DMS53 (cell line): ENCODE measurements at places on chromosomes 3 and 15.
A peak's percentile ranks its signal among the peaks of the same experiment; 100 is the strongest.

DNA sequence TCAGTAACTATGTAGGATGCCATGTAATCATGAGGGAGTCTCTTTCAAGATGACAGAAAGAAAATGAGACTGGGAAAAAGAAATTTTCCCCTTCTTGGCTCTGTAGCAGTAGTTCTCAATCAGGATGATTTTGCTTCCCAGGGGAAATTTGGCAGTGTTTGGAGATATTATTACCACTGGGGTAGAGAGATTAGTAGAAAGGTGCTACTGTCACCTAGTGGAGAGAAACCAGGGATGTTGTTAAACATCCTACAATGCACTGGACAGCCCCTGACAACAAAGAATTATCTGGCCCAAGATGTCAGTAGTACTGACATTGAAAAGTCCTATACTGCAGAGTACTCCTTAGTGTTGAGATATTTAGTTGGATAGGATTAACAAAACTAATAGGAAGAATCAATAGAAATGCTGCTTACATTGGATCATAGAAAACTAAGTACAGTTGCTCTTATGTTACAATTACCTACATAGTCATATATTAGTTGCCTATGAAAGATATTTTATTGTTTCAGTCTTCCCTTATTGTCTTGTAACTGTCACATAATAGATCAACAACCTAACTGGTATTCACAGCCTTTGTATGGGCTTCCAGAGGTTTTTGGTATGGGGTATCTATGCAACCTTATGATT lies 433.3 kb downstream of the RAP2B start:
- peak; percentile 62 for DNase-seq

- no peak for DNase-seq
Observed at GRCh38 chr15:40388941-40389823, 6.7 kb downstream of the KNSTRN start.

DNA sequence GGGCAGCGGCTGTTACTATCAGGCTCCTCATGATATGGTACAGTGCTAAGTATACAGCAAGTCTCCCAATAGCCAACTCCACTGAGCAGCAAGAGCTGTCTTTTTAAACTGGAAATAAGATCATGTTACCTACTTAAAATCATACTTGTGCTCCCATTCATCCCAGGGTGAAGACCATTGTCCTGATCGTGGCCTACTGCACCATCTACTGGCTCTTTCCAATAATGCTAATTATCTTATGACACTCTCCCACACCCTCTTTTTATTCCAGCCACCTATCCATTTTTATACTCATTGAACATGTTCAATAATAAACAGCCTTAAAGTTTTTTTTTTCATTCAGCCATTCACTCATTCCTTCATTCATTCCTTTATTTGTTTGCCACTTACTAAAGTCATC lies 117.7 kb downstream of the GBE1 start:
- peak; percentile 47 for DNase-seq

DNA sequence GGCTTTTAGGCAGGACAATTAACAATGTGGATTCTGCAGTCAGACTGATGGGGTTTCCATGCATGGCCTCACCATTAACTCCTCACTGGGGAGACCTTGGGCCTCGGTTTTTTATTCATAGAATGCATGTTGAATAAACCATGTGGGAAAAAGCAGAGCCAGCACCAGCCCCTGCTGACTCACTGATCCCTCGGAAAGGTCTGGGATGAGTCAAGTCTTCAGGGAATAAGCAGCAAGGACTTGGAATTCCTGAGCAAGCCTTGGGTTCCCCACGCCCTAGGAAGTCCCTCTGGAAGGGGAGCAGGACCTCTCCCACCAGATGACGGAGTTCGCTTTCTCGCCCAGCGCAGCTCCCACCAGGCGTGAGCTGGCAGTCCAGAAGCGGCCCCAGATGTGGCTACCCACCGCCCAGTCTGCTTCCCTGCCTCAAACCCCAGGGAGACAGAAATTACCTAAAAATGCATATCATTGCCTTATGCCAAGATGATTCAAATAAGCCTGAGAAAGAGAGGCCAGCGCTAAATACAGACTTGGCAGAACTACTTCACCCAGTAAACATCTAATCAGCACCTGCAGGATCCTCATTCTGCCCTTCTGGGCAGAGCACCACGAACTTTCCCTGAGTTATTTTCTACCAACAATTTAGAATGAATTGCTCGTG lies 45.4 kb downstream of the BTD start:
- no peak for DNase-seq

- DNase-seq = no peak
Observed at GRCh38 chr3:170360466-170360865, 3.0 kb downstream of the SKIL start.

DNA sequence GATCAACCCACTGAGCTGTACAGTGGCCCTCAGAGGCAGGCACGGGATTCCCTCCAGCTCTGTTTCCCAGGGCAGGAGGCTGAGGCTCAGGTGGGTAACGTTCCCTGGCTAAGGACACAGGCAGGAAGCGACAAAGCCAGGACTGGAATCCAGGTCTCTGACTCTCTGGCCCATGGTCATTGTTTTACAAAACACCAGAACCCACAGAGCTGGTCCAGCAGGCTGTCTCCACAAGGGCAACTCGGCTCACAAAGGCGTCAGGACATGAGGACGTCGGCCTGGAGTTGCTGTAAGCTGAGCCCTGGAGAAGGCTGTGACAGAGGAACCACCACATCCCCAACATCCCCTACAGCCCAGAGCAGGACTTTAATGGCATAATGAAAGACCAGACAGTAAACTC lies 30.7 kb downstream of the NUP210 start:
- no peak for DNase-seq

DNA sequence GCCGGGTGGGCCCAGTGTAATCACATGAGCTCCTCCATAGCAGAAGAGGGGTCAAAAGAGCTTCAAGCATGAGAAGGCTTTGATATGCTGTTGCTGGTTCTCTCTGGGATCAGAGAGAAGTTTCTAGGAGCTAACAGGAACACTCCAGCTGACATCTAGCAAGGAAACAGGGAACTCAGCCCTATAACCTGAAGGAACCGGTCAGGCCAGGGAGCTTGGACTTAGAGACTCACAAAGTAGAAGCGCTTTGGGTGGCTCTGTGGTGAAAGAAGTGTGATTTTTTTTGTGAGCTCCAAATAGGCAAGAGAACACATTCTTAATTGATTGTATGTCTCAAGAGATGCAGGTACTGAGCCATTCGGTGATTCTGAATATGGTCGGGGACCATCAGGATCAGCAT lies 26.2 kb upstream of the EPHB1 start:
- peak; percentile 5 for DNase-seq

DNA sequence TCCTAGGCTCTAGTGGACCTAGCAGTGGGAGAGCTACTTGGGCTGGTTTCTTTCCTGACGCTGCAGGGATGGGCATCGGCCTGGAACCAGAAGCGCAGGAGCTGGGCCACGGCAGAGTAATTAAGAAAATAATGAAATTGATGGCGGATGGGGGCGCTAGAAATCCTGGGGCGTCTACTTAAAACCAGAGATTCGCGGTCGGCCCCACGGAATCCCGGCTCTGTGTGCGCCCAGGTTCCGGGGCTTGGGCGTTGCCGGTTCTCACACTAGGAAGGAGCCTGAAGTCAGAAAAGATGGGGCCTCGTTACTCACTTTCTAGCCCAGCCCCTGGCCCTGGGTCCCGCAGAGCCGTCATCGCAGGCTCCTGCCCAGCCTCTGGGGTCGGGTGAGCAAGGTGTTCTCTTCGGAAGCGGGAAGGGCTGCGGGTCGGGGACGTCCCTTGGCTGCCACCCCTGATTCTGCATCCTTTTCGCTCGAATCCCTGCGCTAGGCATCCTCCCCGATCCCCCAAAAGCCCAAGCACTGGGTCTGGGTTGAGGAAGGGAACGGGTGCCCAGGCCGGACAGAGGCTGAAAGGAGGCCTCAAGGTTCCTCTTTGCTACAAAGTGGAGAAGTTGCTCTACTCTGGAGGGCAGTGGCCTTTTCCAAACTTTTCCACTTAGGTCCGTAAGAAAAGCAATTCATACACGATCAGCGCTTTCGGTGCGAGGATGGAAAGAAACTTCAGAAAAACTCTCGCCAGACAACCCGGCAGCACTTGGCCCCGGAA lies 6.1 kb downstream of the SOX14 start:
- no peak for DNase-seq

GRCh38 chr3:194249323-194250097 lies 101.6 kb downstream of the CPN2 start:
- DNase-seq = no peak

DNA sequence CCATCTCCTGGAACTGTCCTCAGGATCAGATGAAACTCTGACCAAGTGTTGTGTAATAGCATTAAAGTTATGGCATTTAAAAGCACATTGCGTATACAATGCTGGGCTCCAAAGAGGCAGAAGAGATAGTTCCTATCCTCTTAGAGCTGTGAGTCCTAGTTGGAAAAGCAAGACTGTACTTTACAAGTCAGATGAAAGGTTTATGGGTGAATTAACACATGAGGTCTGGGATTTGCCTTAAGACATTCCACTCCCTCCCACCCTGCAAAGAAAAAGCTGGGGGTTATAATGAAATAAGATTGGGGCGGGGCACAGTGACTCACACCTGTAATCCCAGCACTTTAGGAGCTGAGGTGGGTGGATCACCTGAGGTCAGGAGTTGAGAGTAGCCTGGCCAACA lies 35.6 kb downstream of the SNAPC5 start:
- no peak for DNase-seq

DNA sequence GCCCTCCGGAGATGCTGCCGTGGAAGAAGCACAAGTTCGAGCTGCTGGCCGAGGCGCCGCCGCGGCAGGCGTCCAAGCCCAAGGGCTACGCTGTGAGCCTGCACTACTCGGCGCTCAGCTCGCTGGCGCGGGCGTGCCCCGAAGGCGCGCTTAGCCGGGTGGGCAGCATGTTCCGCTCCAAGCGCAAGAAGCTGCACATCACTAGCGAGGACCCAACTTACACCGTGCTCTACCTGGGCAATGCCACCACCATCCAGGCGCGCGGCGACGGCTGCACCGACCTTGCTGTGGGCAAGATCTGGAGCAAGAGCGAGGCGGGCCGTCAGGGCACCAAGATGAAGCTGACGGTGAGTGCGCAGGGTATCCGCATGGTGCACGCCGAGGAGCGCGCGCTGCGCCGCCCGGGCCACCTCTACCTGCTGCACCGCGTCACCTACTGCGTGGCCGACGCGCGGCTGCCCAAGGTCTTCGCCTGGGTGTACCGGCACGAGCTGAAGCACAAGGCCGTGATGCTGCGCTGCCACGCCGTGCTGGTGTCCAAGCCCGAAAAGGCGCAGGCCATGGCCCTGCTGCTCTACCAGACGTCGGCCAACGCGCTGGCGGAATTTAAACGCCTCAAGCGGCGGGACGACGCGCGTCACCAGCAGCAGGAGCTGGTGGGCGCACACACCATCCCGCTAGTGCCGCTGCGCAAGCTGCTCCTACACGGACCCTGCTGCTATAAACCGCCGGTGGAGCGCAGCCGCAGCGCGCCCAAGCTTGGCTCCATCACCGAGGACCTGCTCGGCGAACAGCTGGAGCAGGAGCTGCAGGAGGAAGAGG lies 1.3 kb downstream of the FAM43A start:
- peak; percentile 69 for DNase-seq

GRCh38 chr3:18405141-18405540 lies 20.0 kb downstream of the SATB1 start:
- no peak for DNase-seq

- no peak for DNase-seq
Observed at GRCh38 chr3:115448851-115449250, 174.5 kb upstream of the GAP43 start.

DNA sequence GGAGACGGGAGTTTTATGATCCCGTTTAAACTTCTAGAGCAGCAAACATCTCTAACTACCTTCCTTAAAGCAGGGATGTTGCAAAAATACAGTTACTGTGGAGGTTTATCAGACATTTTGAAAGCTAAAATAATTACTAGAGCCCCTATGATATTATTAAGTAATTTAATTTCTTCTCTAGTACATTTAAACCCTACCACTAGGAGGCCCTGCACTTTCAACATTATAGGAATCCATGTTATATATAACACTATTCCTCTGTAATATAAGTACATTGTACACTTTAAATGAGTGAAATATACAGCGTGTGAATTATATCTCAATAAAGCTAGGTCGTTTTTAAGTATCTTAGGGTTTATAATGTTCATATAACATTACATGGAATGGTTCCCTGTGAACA lies 11.5 kb downstream of the SETMAR start:
- peak; percentile 0 for DNase-seq

GRCh38 chr3:17050071-17050470 lies 165.3 kb downstream of the PLCL2 start:
- no peak for DNase-seq

DNA sequence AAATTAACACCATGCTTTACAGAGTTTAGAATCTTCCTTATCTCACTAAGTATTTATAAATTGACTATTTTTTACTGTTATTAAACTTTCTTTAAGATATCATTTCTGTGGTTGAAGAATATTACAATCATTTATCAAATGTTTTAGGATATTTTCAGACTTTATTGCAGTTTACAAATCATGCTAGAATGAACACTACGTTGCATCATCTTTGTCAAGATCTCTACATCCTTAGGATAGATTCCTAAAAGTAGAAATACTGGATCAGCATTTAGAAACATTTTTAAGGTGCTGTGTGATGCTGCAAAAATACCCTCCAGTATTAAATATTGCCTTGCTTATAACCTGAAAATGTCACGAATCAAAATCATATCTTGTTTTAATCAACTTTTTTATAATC lies 2.5 kb upstream of the PLD1 start:
- no peak for DNase-seq

GRCh38 chr3:195761567-195762248 lies 40.9 kb downstream of the MUC20 start:
- DNase-seq = peak; percentile 45

DNA sequence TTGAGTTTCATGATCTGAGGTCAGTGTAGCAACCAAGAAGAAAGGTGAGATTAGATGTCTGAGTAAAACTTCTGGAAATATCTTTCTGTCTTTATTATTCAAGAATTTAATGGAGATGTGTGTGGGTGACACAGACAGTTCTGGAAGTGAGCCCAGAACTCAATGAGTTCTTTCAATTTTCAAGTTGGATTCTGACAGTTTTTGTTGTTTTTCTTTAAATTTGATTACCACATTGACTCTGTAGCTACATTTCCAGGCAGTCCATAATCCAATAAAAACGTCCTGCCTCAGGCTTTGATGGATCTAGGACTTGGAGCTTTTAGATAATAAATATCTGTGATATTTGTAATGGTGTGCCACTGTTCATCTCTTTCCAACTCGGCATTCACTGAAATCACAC lies 3.9 kb upstream of the PARP14 start:
- DNase-seq = no peak
